Naive thymus-derived CD4-positive, alpha-beta T cell (primary cell): ENCODE measurements at places on chromosomes 4 and X.

- DNase-seq, result no peak
Measured at GRCh38 chr4:89023140-89023539, 33.8 kb downstream of the FAM13A start.

DNA sequence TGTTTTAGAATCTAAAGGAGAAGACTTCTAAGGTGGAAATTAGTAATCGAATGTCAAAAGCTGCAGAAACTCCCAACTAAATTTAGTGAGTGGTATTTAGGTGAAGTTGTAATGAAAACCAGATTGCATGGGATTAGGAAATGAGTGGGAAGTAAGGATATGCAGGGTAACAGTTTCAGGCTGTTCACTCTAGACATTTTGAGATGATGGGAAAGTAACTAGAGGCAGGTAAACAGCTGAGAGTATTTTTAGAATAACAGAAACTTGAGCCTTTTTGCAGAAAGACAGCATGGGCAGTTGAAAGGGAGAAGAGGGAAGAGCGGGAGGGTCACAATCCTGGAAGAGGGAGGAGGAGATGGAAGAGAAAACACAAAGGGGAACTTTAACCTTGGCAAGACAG, 12.7 kb downstream of the SPRY1 start:
- DNase-seq, result no peak

GRCh38 chr4:148053298-148054003, 321.6 kb downstream of the ARHGAP10 start:
- DNase-seq, result no peak

GRCh38 chr4:186096681-186097165, 7.8 kb upstream of the FAM149A start:
- no peak for DNase-seq

GRCh38 chrX:5474282-5474681, 754.4 kb downstream of the NLGN4X start:
- DNase-seq, result no peak

GRCh38 chrX:31185884-31186283, 114.0 kb upstream of the FTHL17 start:
- DNase-seq, result no peak

DNA sequence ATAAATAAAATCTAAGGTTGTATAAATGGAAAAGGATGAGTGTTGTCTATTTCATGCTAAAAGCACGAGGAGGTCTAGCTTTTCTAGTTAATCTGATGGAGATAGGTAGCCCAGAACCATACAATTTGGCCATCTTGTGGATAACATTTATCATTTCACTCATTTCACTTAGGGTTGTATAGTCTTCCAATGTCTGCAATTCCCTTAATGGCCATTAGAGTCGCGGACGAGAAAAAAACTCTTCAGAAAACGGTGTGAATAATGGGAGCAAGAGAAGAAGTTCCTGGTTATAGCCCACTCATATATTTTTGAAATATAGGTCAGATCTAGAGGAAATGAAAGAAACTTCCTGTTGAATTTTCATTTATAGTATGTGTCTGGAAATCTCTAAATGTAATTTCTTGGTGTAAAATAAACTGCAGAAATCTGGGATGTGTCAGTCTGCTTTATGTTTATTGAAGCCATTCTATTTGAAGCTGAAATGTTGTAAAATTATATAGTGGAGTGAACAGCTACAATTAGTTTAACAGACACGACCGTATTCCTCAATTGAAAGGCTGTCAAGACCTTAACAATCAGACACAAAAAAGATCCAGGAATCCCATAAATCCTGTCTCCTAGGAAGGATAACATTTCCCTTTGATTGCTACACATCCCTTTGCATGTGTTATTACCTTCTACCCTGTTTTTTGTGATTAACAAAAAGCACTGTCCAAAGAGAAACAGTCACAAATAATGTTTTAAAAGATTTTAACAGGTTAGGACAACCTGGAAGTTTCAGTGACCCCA, 47.7 kb upstream of the MGST2 start:
- no peak for DNase-seq

DNA sequence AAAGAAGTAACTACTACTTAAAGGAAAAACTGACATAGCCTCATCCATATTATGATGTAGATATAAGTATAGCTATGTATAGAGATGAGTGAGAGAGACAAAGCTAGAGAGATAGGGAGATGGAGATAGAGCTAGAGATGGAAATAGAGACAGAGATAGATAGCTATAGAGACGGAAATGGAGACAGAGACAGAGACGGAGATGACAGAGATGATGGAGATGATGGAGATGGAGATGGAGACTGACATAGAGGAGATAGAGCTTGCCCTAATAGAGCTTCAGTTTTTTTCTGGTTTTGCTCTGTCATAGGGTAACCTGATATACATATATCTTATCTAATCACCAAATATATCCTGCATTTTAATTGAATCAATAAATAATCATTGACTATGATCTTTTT, 4.3 kb downstream of the EDNRA start:
- DNase-seq, result no peak

DNA sequence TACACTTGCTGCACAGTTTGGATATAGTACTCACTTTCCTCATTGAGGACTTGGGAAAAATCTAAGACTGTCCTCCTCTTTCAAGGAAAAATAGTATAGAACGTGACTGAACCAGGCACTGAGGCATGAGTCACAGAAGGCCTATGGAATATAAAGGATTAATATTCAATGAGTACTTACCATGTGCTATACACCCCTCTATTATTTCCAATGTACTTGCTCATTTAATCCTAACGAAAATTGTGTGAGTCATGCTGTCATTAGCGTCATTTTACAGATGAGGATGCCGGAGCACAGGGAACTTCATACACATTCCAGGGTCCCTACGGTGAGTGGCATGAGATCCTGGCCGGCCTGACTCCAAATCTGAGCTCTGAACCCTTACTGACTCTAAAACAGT, 2136.2 kb upstream of the TENM3 start:
- no peak for DNase-seq

- no peak for DNase-seq
Measured at GRCh38 chrX:72025236-72025770, 106.4 kb downstream of the RTL5 start.

- no peak for DNase-seq
Measured at GRCh38 chrX:6227935-6228334, 732 bp downstream of the NLGN4X start.

GRCh38 chr4:17288151-17288550, 223.7 kb downstream of the QDPR start:
- no peak for DNase-seq

- DNase-seq, result no peak
Measured at GRCh38 chr4:25725870-25726269, 70.2 kb downstream of the SLC34A2 start.

GRCh38 chrX:151239751-151240150, 63.4 kb downstream of the GPR50 start:
- no peak for DNase-seq

DNA sequence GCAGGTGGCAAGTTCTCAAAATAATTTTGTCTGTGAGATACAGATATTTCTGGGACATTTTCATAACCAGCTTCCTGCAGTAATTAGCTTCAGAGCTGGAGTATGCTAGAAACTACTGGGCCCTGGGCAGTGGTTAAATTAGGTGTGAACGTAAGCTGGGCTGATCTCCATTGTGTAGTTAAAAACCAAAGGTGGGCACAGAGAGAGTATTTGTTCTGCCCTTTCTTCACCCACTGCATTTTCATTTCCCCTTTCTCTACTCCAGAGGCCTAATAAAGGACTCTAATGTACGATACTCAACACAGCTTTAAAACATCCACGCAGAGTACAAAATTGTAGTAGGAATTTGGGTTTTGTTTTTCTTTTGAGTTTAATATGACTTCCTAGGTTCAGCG, 252.7 kb downstream of the SPRY1 start:
- no peak for DNase-seq

DNA sequence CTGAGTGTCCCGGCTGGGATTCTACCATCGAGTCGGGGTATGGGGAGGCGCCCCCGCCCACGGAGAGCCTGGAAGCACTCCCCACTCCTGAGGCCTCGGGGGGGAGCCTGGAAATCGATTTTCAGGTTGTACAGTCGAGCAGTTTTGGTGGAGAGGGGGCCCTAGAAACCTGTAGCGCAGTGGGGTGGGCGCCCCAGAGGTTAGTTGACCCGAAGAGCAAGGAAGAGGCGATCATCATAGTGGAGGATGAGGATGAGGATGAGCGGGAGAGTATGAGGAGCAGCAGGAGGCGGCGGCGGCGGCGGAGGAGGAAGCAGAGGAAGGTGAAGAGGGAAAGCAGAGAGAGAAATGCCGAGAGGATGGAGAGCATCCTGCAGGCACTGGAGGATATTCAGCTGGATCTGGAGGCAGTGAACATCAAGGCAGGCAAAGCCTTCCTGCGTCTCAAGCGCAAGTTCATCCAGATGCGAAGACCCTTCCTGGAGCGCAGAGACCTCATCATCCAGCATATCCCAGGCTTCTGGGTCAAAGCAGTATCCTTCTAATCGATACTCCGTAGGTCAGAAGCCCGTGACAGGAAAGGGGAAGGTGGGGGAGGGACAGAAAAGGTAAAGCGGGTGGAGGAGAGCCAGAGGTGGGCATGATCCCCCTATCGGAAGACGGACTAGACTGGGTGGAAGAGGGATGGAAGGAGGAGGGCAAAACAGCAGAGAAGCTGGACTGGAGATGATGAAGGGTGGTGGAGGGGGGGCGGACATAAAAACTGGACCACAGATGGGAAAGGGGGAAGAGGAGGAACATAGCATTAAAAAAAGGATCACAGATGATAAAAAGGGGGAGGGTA, 828 bp downstream of the TSPYL2 start:
- no peak for DNase-seq

DNA sequence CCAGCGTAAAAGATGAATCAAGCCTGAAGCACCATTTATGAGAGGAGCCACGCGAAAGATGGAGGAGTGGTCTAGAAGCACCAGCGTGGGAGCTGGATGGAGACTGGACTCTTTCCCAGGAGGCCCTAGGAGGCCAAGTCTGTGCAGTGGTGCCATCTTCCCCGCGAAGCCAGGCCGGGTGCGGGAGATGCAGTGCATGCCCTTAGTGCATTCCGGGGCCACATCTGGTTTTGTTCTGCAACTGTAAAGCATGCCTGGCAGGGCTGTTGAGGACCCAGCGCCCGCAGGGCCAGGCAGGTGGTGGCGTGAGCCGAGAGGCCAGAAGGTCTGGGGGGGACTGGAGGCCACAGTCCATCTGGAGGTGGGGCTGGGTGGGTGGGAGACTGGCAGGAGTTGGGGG, 78.6 kb upstream of the ADRA2C start:
- no peak for DNase-seq

GRCh38 chrX:133939655-133940302, 45.6 kb downstream of the GPC3 start:
- no peak for DNase-seq

GRCh38 chrX:1418901-1419544, 27.1 kb upstream of the SLC25A6 start:
- DNase-seq, result no peak

DNA sequence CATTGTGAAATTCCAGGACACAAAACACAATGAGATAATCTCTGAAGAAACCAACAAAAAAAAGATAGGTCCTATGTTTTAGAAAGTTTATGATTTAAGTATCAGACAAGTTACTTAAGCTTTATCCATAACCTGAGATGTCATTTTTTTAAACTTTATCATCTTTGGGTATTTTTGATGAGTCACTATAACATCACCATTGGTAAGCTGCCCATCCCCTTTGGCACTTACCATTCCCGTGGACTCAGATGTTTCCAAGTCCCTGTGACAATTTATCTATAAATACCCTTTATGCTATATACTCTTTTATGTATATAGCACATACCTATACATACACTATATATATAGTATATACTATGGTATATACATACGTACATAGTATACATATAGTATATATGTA, 198.9 kb upstream of the GEMIN8 start:
- DNase-seq, result no peak

DNA sequence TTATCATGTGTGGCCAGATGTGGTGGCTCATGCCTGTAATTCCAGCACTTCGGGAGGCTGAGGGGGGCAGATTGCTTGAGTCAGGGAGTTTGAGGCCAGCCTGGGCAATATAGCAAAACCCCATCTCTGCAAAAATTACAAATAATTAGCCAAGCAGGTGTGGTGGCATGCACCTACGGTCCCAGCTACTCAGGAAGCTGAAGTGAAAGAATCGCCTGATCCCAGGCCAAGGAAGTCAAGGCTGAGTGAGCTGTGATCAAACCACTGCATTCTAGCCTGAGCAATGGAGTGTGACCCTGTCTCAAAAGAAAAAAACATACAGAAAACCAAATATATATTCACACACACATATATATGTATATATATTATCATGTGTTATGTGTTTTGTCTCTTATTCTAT, 15.0 kb downstream of the APELA start:
- DNase-seq, result no peak

DNA sequence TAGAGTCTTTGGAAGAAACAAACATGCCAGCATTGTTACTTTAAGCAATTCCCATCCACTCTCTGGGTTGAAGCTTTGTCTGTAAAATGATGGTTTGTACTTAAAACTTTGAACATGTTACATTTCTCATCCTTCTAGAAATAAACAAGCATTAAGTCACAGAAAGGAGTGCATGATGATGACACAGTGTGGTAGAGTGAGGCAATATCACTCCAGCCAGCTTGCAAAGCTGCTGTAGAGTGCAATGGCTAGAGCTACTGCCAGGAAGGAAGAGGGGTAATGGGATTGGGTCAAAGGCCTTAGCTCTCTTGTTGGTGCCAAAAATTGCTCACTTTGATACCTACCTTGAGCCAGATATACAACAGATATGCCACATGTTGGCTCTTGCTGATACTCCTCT, 12.3 kb upstream of the ENOX2 start:
- no peak for DNase-seq

DNA sequence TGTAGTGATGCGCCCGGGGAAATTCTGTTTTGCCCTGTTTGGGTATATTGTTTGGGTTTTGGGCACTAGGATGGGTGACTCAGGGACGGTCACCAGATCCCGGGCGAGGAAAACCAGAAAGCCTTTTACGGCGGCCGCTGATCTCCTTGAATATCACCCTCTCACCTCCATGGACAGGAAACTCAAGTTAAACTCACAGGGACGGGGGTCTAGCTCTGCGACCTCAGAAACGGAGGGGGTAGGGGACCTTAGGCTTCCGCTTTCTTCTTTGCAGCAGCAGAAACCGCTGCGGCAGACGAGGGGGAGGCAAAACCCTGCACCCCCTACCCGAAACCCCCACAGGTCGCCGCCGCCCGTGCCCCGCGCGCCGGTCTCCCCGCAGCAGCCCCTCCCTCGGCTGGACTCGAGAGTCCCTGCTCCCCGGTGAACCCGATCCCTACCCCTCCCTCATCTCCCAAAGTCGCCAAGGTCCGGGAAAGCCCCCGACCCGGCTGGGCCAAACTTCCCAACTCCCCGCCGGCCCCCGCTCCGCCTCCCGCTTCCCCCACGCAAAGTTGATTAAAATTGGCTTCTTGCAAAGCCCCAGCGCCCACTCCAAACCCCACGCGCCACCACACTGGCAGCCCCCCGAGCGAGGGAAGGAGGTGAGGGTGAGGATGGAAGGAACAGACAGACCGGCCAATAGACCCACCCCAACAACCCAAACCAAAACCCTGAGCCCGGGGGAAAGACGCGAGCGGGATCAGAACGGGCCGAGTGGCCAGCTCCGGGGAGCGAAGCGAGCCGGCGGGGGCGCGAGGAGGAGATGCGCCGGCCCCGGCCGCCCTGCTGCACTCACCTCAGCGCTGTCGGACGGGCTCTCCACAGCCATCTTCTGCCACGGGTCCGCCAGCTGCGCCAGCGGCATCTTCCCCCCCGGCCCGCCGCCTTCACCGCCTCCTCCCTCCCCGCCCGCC, 705 bp downstream of the RPS6KA3 start:
- no peak for DNase-seq
